ENCODE measurements at places on chromosomes 3 and 15. TPM values are rescaled to one million over a fixed set of nuclear protein-coding genes. Genes with fewer than 3 reads are reported as not detected.

ABCC5 gene
- 18.7 TPM for total RNA-seq

GRCh38 chr3:11690863-11691766, 47.4 kb upstream of the VGLL4 start:
- H3K36me3 ChIP-seq: no peaks in the 10 kb centered on the region
- H3K4me1 ChIP-seq: no peaks in the 10 kb centered on the region
- no peak for DNase-seq
- H3K27me3 ChIP-seq: peaks cover 8% of the 10 kb centered on the region
- H3K27ac ChIP-seq: no peak overlapping the region

- no peaks in the 10 kb centered on the region for H3K36me3 ChIP-seq
- H3K4me3 ChIP-seq: no peak overlapping the region
- no peaks in the 10 kb centered on the region for H3K4me1 ChIP-seq
- no peak overlapping the region for H3K27ac ChIP-seq
Observed at GRCh38 chr3:174583396-174583795, 275.7 kb upstream of the NAALADL2 start.

- no peak for DNase-seq
- H3K36me3 ChIP-seq: no peaks in the 10 kb centered on the region
- no peaks in the 10 kb centered on the region for H3K4me1 ChIP-seq
- no peak overlapping the region for H3K4me3 ChIP-seq
Observed at GRCh38 chr3:146092230-146092629, 68.8 kb downstream of the PLOD2 start.
